Activated CD8-positive, alpha-beta memory T cell treated with anti-CD3 and anti-CD28 coated beads, Interleukin-2, amount 50 U/mL, for 48 hours (primary cell): ENCODE measurements at places on chromosomes 2 and 18.

DNA sequence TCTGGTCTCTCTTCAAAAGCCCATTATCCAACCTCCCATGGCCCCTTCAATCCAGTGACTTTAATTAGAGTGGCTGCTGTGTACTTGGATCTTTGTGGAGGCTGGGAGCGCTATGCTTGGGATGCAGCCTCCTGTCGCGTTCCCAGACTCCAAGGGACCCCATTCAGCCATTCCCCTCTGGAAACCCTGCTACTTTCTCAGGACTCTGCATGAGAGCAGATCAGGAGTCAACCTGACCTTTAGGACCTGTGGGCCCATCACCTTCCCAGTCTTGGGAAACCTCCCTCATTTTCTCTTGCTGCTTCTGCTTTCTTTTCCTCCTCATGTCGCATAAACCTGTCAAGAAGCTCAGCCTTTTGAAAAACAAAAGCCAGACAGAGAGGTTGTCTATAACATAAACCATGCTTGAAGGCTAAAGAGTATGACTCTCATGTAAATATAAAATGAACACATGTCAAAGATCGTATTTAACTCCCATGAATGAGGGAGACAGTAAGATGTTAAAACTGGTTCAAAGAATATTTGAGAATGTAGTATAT is 143.1 kb upstream of the PELI1 start:
- DNase-seq, result no peak

DNA sequence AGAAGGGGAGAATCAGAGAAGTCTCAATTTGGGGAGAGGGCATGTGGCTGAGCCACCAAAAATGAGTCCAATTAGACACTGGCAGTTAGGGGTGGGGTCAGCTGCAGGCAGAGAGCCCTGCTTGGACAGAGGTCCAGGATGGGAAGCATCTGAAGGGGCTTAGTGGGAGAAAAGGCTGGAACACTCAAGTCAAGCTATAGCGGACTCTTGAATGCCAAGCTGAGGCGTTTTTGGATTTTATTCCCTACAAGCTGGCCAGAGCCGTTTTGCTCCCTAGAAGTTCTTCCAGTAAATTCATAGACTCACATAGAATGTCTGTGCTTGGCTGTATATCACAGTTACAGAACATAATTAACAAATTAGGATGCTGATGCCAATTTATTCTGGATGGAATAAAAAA is 172.8 kb downstream of the ACOXL start:
- DNase-seq, result no peak

DNA sequence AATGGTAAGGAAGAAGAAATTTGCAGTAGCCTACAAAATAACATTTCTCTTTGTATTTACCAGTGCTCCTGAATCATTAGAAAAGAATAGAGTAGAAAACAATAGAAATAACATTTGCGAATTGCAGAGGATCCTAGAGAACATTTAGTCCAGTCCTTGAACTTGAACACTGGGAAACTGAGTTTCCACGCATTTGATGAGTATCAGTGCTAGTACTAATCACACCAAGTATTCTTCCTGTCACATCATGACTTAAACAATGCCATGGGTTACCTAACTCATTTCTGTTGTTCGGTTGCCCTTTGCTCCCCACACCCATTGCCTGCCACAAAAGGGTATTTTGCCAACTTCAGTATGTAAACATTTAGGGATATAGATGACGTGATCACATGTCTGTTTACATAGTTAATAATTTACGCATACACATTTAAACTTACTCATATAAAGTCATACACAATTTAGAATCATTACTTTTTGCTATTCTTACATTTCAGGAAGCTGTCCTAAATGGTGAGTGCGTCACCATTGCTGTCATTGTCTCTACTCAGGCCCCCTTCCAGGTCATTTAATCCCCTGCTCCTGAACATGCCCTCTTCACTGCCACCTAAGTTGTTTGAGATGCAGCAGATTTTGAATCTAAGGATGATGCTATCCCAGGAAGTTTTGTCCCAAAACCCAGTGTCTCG is 42.3 kb downstream of the CRIM1 start:
- no peak for DNase-seq

DNA sequence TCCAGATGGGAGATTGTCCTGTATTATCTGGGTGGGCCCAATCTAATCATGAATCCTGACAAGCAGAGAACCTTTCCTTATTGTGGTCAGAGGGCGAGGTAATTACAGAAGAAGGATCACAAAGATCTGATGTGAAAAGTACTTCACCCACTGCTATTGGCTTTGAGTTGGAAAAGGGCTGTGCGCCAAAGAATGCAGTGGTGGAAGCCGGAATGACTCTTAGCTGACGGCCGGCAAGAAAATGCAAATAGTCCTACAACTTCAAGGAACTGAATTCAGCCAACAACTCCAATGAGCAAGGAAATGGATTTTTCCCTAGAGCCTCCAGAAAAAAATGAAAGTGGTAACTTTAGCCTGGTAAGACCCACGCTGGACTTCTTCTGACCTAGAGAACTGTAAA is 67.3 kb downstream of the CTNNA2 start:
- DNase-seq, result no peak

- no peak for DNase-seq
Measured at GRCh38 chr18:148841-149240, 9.5 kb upstream of the USP14 start.

- DNase-seq, result no peak
Measured at GRCh38 chr18:24214913-24215312, 76.1 kb downstream of the CABYR start.

- no peak for DNase-seq
Measured at GRCh38 chr2:218897394-218898108, 16.9 kb downstream of the WNT10A start.

DNA sequence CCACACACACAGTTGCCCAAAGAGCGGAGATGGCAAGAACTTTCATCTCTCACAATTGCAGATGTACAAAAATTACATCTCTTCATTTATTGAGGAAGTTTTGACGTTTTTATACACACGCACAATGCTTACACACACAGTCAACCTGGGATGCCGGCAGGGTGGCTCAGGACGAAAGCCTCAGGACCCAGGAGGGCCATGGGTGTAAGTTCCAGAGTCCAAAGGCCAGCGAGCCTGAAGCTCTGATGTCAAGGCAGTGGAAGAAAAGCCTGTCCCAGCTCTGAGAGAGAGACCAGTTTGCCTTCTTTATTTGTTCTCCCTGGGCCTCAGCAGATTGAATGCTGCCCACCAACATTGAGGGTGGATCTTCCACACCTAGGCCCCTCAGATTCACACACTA is 10.1 kb downstream of the AMER3 start:
- no peak for DNase-seq

DNA sequence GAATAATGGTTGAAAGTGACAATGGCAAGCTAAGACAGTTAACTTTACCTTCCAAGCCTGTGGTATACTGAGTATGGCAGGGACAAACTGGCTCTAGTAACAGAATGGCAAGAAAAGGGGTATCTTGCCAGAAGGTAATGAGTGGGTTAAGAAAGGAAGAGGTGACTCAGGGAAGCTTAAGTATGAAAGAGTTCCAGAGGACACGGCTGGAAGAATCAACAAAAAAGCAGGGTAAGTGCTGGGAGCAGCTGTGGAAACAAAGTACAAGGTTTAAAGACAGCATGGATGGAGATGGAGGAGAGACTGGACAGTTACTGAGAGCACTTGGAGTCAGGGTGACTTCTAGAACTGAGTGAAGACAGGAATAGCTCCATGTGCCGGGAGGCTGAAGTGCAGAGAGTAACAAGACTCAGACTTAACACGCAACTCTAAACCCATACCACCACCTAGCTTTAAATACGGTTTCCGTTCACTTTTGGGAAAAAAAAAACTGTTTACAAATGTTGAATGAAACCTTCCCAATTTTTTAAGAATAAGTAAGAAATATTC is 69.0 kb downstream of the REV1 start:
- DNase-seq, result no peak

GRCh38 chr2:134540990-134541389 is 177.8 kb downstream of the TMEM163 start:
- DNase-seq, result no peak

DNA sequence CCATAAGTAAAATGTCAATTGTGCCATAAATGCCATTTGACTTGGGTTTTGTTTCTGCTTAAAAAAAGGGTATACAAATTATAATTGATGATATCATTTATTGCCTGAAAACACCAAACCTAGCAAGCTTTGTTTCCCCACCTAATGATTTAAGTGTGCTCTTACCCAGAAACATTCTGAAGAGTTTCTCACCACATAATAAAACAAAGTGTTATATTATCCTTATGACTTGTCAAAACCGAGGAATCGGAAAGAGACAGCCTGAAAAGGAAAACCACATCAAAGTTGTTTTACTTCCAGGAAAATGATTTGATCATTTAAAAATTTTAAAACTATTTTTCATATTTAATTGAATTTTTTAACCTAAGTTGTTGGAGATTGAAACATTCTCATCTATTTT is 170.5 kb upstream of the SLC39A10 start:
- DNase-seq, result no peak

DNA sequence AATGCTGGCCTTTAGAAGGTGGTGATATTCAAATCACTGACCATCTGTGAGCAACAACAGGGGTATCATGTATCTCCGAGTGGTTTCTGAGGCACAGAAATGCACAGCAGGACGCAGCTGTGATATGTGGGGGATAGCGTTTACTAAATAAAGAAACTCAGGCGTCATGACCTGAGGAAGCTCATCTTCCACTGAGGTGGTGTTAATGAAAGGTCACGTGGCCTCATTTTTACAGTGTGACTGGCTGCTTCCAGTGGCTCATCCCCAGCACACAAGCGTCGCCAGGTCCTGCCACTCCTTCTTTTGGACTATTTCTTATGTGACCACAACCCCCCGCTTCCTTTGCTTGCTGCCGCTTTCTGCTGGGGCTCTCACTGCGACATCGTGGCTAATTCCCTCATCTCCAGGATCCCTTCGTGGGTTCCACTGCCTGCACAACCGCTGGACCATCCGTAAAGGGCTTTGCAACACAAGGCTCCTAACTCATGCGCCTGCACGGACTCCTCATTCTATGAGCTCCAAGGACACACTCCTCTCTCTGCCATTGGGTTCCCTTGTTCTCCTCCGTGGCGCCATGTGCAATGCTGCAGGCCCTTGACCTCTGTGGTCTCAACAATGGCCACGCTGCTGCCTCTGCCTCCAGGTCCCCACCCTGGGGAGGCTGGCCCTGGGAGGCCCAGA is 109.3 kb downstream of the MBP start:
- DNase-seq, result no peak

DNA sequence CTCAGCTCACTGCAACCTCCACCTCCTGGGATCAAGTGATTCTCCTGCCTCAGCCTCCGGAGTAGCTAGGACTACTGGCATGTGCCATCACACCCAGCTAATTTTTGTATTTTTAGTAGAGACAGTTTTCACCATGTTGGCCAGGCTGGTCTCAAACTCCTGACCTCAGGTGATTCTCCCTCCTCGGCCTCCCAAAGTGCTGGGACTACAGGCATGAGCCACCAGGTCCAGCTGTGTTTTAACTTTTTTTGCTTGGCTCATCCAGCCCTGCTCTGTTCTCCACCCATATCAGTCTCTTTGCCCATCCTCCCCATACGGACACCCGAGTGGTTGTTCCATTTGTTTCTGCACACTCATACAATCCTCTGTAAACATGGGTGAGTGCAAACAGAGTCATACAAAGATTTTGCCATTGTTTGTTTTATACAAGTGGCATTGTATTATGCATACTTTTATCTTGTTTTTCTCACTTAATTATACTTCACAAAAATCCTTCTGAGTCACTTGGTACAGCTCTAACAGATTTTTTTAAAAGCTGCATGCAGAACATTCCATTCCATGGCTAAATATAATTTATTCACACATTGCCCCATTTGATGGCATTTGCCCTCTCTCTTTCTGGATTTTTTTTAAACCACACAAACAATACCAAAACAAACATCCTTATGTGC is 5.3 kb downstream of the APOB start:
- DNase-seq, result no peak

GRCh38 chr2:106232638-106233349 is 38.7 kb upstream of the UXS1 start:
- DNase-seq, result no peak

- peak; percentile 59 for DNase-seq
Measured at GRCh38 chr18:11310476-11311086, 161.2 kb upstream of the PIEZO2 start.

GRCh38 chr18:7174344-7175095 is 56.4 kb upstream of the LRRC30 start:
- no peak for DNase-seq

- DNase-seq, result no peak
Measured at GRCh38 chr2:106864051-106864450, 21.9 kb downstream of the ST6GAL2 start.

DNA sequence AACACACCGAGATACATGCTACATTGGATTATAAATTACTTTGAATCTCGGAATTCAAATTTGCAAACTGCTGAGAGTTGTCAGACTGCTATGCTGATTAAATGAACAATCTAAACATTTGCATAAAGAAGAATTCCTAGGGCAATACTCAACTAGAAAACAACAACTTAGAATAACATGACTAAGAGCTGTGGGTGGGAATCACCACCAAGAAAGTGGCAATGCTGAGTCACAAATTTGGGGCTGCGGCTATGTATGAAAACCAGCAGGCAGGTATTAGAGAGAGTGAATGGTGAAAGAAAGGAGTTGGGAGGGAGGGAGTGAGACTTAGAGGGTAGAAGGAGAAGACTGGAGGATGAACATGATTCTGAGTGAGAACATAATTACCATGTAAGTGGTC is 559.5 kb downstream of the PIK3C3 start:
- no peak for DNase-seq

DNA sequence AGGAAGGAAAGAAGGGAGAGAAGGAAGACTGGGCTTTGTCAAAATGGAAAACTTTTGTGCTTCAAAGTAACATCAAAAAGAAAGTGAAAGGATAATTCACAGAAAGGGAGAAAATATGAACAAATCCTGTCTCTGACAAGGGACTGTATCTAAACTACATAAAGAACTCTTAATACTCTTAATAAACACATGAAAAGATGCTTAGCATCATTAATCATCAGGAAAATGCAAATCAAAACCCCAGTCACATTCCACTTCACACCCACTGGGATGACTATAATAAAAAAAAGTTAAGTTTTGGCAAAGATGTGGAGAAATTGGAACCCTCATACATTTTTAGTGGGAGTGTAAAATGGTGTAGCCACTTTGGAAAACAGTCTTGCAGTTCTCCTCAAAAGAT is 11.8 kb upstream of the ZFP36L2 start:
- no peak for DNase-seq

DNA sequence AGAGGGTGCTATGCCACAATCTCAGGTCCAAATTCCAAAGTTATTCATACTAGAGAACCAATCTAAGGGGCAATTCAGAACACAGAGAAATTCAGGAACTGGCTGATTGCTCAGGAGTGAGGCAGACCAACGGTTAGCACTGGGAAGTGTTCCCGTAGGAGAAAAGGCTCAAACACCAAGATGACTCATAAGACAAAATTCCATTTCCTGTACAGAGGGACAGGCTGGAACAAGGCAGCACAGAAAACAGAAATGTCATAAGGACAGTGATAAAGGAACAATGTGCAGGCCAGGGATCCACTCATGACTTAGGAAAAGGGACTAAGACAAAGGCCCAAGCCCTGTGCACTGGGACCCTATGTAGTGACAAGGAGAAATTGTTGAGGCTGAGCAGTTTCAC is 54.2 kb downstream of the PDE1A start:
- DNase-seq, result no peak
